Large intestine (tissue), 12 donors: ENCODE measurements at places on chromosomes 3 and 15. TPM values are rescaled to one million over a fixed set of nuclear protein-coding genes. Genes with fewer than 3 reads are reported as not detected.

The CCR4 gene
- polyA plus RNA-seq = 0.37 TPM

The HESX1 gene
- 1.5 TPM for polyA plus RNA-seq

- no peak for DNase-seq
Observed at GRCh38 chr3:59065240-59065639, 15.4 kb upstream of the CFAP20DC start.

- no peak for DNase-seq
Observed at GRCh38 chr3:60886518-60886917, 364.7 kb downstream of the FHIT start.
